ENCODE measurements at places on chromosomes 11 and 22.

DNA sequence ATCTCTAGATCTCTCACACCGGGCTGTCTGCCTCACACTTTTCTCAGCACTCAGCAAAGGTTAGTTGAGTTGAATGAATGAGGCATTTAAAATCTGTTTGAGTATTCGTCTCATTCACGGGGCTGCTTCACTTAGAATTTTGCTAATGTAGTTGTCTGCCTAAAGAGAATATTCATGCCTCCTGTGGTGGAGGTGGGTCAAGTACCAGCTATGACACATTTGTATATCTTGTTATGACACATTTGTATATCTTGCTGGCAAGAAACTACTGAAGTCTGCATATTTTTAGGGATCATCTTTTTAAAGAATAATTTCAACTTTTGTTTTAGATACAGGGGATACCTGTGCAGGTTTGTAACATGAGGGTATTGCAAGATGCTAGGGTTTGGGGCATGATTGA, 43.1 kb downstream of the LDLRAD3 start:
- DNase-seq = no peak

DNA sequence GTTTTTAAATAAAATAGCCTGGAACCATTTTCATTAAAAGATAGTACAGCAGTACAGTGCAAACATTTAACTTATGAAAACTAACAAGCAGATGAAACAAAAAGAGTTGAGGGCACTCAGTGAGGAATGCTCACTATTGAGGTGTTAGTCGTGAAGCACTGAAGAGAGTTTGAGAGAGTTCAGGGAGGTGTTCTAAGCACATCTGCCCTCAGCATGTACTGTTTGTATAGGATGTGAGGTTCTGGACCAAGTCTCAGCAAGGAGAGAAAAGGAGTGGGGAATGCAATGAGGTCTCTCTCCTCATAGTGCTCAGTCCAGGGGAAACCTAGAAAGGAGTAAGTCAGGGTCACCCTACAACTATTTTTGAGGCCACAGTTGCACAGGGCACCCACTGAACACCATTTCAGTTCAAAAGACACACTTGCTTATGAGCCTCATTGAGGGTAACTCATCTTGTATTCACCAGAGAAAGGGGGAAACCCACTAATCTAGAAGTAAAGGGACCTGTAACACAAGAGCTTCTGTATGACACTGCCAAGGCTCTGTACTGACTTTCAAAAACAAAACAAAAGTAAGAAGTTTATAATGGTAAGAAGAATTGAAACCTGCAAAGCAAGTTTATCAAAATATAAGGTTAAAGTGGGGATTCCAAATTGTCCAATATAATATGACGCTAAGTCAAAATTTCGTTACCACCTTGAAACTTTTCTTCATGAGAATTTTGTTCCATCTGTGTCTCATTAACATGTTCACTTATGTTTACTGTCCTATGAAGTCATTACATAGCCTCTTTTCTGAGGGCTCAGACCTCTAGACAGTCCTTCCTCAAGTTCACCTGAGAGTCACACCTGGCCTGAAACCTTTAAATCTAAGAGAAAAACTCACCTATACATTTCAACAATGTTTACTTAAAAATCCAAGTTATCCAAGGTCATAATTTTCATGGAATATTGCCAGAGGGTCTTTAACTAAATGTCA, 275.3 kb downstream of the ETS1 start:
- no peak for DNase-seq

DNA sequence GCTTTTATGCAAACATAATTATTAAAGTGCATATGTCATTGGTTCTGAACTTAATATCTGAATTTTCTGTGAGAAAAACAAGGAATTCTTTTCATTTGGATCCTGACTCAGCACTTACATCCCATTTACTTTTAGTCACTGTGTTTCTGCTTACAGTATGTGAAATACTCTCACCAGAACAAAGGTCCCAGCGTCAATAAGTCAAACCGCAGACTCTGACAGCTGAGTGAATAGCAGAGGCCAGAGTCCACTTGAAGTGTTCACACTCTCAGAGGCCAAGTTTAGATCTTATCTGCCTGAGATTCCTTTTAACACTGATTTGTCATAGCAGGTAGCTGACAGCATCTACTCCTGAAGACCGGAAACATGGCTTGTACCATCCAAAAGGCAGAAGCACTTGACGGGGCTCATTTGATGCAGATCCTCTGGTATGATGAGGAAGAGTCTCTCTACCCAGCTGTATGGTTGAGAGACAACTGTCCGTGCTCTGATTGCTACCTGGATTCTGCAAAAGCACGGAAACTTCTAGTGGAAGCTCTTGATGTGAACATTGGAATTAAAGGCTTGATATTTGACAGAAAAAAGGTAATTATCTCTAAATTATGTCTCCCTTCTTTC, 14.6 kb downstream of the BBOX1 start:
- DNase-seq = no peak

DNA sequence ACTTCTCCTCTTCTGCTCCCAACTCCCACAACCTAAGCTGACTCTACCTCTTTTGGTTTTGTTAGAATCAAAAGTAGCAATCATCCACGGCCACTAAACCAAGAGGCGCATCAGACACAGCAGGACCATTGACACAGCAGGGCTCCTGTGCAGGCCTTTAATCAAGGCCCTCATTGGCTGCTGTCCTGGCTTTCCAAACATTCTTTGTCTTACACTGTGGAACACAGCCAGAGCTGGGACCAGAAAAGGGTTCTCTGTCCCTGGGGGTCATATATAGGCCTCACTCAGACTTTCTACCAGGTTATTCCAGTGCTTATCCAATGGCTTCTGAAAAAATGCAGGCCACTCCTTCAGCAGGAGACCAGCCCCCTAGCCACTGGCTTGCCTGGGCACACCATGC, 212.7 kb upstream of the NTM start:
- DNase-seq = no peak

- DNase-seq = no peak
Observed at GRCh38 chr11:63489879-63490278, 1.1 kb downstream of the PLAAT5 start.

- DNase-seq = no peak
Observed at GRCh38 chr11:132332521-132332920, 962.1 kb downstream of the NTM start.

GRCh38 chr11:120676991-120677390, 165.4 kb downstream of the GRIK4 start:
- DNase-seq = no peak

All from AG08395 (cell line).